ENCODE measurements at places on chromosomes 11 and 22. TPM values are rescaled to one million over a fixed set of nuclear protein-coding genes. Genes with fewer than 3 reads are reported as not detected.

The TRIM51G gene
- not detected for total RNA-seq

The TENM4 gene
- total RNA-seq, result not detected

The CENPM gene
- total RNA-seq, result 77.5 TPM

The SMIM38 gene
- 1.8 TPM for total RNA-seq

The APOA4 gene
- not detected for total RNA-seq

The TRIM66 gene
- 27.7 TPM for total RNA-seq

The HOATZ gene
- total RNA-seq, result not detected

The MYBPC3 gene
- not detected for total RNA-seq

The CEP126 gene
- 1.8 TPM for total RNA-seq

The VPS37C gene
- total RNA-seq, result 8.4 TPM

The UPK3A gene
- not detected for total RNA-seq

The ELFN2 gene
- 0.09 TPM for total RNA-seq

The F2 gene
- not detected for total RNA-seq

The KCNQ1OT1 gene
- total RNA-seq, result 0.20 TPM

The TOP3B gene
- 30.1 TPM for total RNA-seq

The RELT gene
- 23.4 TPM for total RNA-seq

The MS4A7 gene
- 0.98 TPM for total RNA-seq

The FAM180B gene
- not detected for total RNA-seq
